ENCODE measurements at places on chromosomes 12 and 14.

DNA sequence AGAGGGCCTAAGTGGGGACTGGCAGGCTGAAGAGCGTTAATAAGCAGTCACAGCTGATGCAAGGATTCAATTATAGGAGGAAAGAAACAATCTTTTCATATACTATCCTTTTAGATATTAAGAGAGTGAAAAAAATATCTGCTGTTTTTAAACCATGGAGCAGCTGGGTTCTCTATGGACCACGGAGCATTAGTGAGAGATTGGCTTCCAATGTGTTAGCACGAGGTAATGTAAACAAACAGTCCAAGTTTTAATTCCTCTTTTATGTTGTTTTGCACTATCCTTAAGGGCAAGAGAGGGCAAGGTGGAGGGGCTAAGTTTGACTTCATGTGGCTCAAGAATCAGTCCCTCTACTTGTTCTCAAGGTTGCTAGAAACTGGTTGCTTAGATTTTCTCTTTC lies 30.9 kb downstream of the CDKN1B start:
- no peak for DNase-seq

- peak; percentile 36 for DNase-seq
Observed at GRCh38 chr14:80313806-80314205, 102.5 kb upstream of the DIO2 start.

GRCh38 chr14:27608377-27608776 lies 1010.5 kb upstream of the NOVA1 start:
- DNase-seq = no peak

DNA sequence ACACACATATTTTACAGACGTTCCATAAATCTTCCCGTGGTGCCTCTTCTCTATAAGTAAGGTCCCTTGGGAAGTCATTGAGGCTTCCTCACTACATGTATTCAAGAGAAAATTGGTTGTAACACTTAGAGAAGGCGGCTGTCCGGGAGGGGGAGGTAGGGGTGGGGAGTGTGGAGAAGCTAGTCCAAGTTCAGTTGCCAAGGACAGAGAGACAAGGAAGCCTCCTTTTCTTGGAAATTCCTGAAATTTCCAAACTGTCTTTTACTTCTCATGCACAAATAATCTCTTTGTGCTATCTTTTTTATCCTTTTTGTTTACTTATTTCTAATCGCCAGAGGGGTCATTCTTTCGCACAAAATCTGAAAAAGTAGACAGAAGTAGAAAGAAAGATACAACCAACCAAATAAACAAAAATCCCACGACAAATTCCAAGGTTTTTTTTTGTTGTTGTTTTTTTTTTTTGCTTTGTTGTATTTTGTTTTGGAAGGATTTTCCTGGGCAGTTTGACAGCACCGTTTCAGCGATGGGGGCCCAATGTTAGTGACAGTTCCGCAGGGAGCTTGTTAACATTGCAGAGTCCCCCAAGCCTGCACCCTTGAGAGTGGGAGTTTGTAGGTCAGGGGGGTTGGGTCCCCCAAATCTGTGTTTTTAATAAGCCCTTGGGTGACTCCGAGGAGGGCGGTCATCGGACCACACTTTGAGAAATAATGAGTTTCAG lies 45.2 kb downstream of the MAP1LC3B2 start:
- peak; percentile 58 for DNase-seq

GRCh38 chr14:101774006-101774795 lies 12.7 kb downstream of the PPP2R5C start:
- DNase-seq = no peak

DNA sequence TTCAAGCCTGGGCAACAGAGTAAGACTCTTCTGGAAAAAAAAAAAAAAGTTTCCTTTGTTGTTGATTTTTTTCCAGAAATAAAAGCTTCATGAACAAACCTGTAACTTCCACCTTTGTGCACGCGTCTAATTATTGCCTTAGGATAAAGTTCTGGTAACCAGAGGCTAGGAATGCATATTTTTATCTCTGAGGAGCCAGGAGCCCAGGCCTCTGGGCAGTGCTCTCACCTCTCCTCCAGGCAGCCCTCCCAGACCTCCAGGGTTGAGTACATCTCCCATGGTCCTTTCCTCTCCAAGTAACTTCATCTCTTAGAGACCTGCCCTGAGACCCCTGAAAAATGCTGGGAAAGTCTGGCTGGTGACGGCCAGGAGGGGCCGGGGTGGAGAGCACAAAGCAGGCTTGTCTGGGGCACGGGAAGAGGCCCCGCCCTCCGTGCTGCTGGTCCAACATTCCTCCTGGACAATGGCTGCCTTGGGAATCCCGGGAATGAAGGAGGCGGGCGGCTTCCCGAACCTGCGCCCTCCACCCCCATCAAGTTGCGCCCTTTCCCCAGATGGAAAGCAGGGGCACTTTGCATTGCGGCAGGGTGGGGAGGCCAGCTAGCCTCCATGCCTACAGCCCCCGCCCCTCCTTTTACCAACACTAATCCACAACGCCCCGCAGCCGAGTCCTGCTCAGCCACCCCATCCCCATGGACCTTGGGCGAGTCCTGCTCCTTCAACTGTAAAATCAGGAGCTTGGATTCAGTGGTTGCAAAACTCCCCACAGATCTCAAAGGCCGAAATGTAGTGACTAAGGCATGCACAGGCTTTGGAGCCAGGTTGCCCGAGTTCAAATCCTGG lies 7.3 kb upstream of the FIGNL2 start:
- DNase-seq = peak; percentile 56

All from fibroblast of skin of back (primary cell).